CD4-positive, alpha-beta T cell treated with Interferon gamma for 1 hour (primary cell): ENCODE measurements at places on chromosomes 7 and 10.
A peak's percentile ranks its signal among the peaks of the same experiment; 100 is the strongest.

DNA sequence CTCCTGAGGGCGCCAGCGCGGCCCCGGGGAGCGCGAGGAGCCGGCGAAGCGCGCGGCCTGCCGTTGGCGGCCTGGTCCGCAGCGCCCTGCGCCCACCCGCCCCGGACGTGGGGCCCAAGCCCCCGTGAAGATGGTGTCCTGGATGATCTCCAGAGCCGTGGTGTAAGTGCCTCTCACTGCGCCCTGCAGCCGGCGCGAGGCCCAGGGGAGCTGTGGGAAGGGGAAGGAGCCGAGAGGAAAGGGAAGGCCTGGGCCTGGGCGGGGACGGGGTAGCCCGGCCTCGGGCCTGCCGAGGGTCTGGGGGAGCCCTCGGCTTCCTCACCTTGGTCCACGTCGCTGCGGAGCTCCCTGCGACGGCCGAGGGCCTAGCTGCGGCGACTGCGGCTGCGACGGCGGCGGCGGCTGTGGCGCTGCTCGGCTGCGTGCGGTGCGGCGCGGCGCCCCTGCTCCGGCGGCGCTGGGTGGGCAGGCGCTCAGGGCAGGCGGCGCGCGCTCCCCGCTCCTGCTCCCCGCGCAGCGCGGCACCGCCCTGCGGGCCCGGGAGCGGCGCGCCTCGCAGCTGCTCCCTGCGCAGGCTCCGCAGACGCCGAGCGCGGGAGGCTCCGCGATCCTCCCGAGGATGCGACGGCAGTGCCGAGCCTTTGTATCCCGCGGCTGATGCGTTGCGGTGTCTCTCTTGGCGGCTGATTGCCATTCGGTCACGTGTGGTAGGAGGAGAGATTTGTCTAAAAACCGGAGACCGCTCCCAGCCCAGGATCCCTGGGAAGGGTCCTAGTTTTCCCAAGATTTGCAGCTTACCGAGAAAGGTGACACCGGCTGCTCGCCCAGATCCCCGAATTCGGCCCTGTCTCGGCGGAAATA, 445 bp downstream of the REEP3 start:
- peak; percentile 48 for DNase-seq

DNA sequence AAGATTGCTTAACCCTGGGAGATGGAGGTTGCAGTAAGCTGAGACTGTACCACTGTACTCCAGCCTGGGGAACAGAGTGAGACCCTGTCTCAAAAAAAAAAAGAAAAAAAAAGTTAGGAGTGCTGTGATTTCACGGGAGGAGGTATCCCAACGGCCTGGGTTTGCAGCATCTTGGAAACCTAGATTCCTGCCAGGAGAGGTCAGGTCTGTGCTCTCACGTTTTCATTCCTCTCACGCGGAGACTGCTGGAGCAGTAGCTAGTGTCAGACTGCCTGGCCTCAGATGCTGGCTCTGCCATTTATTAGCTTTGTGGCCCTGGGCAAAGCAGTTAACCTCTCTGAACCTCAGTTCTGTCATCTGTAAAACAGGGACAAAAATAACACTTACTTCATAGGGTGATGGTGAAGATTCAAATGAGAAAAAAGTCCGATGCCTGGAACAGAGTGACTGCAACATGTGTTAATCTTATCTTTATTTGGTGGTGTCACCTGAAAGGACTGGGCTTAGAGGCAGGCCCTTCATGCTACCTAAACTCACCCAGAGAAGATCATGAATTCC, 94.9 kb downstream of the GAD2 start:
- no peak for DNase-seq

DNA sequence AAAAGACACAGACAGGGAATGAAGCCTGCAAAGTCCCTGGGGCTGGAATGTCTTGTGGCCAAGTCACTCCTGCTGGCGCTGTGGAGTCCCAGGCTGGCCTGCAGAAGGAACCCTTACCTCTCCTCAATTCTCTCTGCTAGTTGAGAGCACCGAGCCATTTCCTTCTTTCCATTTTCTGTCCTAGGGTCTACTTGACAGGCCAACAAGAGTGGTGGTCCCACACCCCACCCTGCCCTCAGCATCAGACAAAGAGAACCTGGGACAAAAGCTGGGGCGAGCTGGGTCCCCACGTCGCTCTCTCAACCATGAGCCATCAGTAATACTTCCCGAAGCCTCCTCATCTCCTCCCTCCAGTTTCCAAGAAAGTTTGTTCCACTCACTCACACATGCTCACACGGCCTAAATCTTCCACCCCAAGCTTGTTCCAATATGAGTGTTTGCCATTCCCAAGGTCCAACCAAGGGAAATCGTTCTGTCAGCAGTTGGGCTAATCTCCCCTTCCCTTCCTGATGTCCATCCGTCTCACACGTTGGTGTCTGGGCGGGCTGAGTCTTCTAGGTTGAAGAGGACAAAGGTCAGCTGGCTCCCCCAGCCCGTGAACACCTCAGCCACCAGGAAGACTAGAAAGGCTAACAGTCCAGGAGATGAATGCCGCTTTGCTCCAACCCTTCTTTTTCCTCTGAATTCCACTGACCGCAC, 44.3 kb downstream of the CLEC2L start:
- DNase-seq: no peak

DNA sequence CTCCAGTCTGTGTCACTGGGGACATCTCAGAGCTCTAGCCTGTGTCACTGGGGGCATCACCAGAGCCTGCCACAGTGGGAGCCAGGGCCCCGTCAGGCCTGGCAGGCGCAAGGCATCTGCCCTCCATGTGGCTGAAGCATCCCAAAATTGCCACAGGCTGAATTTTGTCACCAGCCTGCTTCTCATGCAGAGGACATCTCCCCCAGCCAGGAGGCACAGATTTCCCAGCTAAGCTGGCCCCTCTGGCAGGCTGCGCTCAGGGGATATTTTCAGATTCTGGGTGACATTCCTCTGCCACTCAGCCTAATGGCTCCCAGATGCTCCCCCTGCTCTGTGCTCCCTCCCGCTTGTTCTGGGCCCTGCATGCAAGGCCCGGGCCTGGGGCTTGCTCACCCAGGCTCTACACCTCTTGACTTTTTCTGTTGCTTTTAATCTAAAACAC, 64.6 kb downstream of the COL13A1 start:
- DNase-seq: no peak

GRCh38 chr7:73809467-73809951, 21.3 kb upstream of the CLDN4 start:
- DNase-seq: no peak

- DNase-seq: no peak
These were observed 6.5 kb downstream of the C10orf95 start for GRCh38 chr10:102444851-102445250.

GRCh38 chr7:104931181-104931781, 82.7 kb upstream of the KMT2E start:
- DNase-seq: no peak

- DNase-seq: no peak
These were observed 14.7 kb downstream of the FKBP6 start for GRCh38 chr7:73342645-73343044.

- DNase-seq: no peak
These were observed 1.3 kb downstream of the LOXL4 start for GRCh38 chr10:98266647-98267046.

- DNase-seq: no peak
These were observed 32.1 kb downstream of the VSTM4 start for GRCh38 chr10:49083261-49083660.

DNA sequence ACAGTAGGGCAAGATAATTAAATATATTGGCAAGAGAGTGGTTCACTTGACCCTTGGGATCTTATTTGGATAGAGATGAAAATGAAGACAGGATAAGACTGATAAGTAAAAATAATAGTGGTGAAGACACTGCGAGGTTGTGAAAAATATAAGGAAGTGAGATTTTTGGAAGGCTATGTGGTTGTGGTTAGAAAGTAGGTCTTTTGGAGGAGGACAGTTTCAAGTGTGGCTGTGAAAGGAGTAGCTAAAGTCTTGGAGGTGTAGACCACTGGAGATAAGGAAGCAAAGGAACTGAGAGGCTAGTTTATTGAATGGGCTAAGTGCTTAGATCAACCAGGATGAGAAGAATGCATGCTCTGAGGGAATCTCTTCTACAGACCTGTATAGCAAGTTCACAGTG, 11.2 kb downstream of the MIOS start:
- DNase-seq: no peak

DNA sequence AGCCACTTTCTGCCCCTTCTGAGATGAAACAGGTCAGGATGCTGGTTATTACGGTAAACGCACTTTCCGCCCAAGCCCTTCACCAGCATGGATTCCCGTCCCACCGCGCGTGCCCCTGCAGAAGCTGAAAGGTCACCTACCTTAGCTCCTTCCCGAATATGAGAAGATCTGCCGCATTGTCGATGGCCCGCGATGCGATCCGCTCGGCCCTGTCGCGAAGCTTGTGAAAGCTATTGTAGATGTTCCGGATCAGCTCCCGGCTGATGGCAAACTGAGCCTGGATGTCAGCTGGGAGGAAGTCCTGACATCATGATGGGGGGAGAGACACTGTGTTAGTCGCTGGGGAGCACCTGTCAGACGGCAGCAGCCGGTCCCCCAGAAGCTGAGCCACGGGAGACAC, 22.1 kb downstream of the NUDT1 start:
- no peak for DNase-seq

- no peak for DNase-seq
These were observed 78.8 kb upstream of the TMEM196 start for GRCh38 chr7:19852192-19852591.
